ENCODE measurements at places on chromosomes 7 and 10.
A peak's percentile ranks its signal among the peaks of the same experiment; 100 is the strongest.

- DNase-seq: no peak
These were observed 255.9 kb downstream of the USP6NL start for GRCh38 chr10:11355592-11355991.

DNA sequence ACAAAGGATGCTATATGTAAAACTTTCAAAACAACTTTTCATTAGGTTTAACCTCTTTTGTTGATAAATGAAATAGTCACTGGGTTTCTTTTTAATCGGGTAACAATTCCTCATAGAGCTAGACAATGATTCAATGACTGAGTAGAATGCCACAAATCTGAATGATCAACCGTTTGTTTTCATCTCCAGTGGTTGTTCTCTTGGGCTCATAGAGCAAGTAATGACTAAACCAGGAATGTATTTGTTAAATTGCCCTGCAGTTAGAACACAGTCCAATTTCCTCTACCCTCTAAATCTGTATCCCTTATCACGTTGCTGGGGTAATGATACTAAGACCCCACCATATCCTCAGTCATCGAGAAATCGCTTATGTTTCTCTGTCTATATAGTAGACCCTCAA is 40.0 kb downstream of the CNNM1 start:
- peak; percentile 56 for DNase-seq

DNA sequence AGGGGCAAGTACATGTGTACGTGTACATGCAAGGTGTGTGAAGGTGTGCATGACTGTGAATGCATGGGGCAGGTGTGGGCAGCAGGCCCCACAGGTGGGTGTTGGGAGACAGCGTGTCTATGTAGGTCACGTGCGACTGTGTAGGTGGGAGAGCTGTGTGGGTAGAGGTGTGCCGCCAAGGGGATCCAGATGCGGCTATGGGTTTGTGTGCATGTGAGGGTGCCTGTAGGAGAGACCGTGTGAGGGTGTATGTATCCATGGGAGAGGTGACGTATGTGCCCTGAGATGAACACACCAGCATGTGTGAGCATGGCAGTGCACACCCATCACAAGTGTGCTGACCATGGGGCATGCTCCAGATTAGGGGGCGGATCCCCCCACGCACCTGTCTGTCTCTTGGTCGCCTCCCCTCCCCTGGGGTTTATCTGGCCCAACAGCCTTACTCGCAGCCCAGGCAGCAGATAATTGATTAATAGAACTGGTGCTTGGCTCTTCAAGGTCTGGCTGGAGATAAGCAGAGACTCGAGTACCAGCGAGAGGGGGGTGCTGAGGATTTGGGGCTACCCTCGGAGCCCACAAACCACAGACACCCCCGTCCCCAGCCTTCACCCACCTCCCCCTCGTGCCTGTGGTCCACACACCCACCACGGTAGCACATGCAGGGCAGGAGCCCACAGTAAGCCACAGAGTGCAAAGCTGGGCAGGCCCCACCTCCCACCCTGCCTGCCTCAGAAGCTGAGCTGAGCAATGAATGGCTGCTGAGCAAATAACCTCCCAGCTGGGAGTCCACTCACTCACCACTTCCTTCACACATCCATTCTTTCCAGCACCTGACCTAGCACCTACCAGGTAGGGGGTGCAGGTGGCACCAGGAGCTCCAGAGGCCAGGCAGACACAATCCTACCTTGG is 41.4 kb upstream of the ZMIZ1 start:
- no peak for DNase-seq

- no peak for DNase-seq
These were observed 53.1 kb upstream of the ZNRF2 start for GRCh38 chr7:30231271-30231670.

DNA sequence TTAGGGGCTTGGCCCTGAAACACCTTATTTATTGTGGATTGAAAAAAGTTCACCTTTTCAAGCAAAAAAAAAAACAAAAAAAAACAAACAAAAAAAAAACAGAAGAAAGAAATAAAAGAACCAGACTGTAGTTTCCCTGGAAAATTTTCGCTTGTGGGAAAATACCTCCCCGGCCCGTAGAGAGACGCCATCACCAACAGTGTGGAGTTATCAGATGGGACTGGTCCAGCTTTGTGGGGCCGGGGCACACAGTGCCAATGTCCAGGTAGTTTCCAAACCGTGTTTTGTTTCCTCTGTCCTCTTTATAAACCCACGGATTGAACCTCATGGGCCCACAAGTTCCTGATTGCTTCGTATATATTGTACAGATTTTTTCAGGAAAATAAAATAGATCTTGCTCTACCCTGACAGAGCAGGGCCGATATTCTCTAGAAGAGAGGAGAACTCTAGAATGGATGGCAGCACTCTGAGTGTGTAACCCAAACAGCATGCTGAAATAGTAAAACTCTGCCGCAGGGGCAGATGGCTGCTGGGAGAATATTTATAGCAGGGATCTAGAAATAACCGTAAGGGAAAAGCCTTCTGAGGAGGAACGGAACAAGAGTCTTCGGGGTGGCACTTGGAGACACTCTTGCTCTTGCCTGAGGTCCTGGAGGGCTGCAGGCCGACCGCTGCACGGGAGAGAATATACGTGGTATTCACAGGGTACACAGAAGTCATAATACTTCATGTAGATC is 241.0 kb downstream of the FRMD4A start:
- no peak for DNase-seq

- DNase-seq: no peak
These were observed 45.9 kb downstream of the TMEM270 start for GRCh38 chr7:73906874-73907273.

GRCh38 chr7:137867289-137867688 is 20.5 kb upstream of the DGKI start:
- DNase-seq: no peak

GRCh38 chr10:104498347-104499081 is 142.6 kb upstream of the SORCS3 start:
- no peak for DNase-seq

- no peak for DNase-seq
These were observed 107.8 kb downstream of the CDH23 start for GRCh38 chr10:71504570-71504969.

DNA sequence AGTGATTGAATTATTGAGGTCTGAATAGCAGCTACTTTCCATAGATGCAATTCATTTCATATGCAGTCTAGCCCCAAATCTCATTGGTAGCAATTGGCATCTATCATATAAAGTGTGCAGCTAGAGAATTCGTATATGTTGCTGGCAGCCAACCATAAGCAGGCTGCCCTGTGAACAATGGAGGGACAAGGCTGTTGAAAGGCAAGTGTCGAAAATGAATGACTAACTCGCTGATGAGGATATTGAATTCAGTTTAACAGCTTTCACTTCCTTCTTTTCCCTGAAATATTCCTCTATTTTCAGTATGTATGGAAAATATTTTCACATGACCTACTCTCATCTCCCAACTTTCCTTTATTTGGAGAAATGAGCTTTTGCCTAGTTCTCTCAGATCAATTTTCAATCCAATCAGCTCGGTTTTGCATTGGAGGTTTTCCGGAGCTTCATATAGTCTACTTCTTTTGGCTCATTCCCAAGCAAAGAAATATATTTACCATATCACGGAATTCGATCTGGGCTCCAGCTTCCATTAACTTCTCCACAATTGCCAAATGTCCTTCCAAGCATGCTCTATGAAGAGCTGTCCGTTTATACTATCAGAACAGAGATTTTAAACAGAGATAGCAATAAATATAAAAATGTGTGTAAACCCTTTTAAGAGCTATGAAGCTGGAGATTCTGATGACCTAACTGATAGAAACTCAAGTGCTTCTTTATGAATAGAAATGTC is 3.5 kb downstream of the ANKRD1 start:
- peak; percentile 28 for DNase-seq

- DNase-seq: peak; percentile 80
These were observed 1.3 kb downstream of the IMMP2L start for GRCh38 chr7:111560773-111561653.

GRCh38 chr7:68929781-68930261 is 668.5 kb upstream of the AUTS2 start:
- DNase-seq: peak; percentile 26

- DNase-seq: peak; percentile 39
These were observed 95.8 kb downstream of the CFAP58 start for GRCh38 chr10:104449391-104449790.

DNA sequence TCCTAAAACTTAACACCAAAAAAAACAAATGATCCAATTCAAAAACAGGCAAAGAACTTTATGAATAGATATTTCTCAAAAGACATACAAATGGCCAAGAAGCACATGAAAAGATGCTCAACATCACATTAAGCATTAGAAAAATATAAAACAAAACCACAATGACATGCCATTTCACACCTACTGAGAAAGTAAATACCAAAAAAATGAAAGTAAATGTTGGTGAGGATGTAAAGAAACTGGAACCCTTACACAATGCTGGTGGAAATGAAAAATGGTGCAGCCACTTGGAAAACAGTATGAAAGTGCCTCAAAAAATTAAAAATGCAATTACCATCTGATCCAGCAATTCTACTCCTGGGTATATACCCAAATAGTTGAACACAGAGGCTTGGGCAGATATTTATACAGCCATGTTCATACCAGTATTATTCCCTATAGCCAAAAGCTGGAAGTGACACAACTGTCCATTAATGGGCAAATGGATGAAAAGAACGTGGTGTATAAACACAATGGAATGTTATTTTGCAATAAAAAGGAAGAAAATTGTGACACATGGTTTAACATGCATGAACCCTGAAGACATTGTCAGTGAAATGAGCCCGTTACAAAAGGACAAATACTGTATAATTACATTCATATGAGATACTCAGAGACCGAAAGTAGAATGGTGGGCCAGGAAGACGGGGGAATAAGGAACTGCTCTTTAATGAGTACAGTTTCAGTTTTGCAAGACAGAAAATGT is 89.0 kb downstream of the JMJD1C start:
- DNase-seq: no peak

DNA sequence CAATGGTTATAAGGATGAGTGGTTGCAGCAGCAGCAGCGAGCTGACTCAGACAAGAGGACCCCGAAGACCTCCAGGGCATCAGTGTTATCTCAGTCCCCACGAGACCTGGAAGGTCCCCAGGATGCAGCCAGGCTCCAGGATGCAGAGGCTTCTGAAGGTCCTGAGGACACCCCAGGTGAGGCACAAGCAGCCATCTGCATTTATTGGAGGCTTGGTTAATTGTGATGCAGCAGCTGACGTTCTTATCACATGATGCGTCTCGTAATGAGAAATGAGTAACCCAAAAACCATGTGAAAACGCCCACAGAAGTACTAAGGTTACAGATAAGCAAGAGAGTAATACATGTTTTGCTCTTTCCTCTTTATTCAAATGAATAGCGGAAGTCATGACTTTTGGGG is 17.4 kb downstream of the C7orf57 start:
- DNase-seq: peak; percentile 75

DNA sequence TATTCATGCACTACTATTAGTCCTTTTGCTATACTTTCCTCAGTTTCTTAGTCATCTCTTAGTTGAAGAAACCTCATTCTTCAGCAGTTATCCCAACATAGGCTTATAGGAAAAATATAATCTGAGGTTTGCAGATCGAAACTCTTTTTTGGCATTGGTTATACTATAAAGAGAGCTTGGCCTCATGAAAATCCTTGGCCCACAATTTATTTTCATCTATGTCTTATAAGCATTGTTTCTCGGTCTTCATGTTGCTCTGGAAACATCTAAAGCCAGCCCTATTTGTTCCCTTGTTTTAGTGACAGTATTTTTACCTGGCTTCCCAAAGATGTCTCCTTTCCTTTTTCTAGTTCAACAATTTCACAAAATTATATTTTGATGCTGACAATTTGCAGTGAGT is 345.1 kb upstream of the PRKCQ start:
- DNase-seq: no peak

DNA sequence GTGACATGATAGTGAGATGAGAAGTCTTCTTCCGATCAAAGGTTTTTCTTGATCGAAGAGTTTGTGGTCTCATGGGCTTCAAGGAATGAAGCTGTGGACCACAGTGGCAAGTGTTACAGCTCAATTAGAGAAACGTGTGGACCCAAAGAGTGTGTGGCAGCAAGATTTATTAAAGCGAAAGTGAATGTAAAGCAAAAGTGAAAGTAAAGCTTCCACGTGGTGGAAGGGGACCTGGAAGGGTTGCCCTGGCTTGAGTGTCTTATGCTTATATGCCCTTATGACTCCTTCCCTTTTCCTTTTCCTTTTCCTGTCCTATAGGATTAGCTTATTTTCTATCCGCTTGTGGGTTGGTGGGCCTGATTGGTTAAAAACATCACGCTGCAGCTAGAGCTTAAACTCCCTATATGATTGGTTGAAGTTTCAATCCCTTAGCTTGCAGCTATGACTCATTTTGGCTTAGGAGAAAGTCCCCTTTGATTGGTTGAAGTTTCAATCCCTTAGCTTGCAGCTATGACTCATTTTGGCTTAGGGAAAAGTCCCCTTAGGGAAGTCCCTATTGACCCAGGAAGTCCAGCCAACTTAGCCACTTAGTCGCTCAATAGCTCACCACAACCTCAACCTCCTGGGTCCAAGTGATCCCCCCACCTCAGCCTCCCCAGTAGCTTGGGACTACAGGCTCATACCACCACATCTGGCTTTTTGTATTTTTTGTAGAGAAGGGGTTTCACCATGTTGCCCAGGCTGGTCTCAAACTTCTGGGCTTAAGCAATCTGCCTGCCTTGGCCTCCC is 34.7 kb downstream of the MRPS24 start:
- DNase-seq: no peak

DNA sequence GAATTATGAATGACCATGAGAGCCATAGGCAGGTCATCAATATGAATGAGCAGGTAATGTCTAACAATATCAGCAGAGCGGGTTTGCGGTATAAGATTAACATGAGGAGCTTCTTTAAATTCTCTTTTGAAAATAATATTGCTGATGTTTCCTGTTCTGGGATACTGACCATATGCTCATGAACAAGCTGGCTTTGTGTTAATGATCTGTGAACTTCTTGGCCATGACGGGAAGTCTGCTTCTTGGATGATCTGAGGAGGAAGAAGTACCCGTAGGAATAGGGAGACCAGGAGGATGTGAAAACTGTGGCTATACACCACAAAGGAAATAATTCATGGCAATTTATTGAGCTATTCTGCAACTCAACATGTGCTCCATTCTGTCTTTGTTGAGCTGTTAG is 38.6 kb downstream of the ITGA8 start:
- no peak for DNase-seq

DNA sequence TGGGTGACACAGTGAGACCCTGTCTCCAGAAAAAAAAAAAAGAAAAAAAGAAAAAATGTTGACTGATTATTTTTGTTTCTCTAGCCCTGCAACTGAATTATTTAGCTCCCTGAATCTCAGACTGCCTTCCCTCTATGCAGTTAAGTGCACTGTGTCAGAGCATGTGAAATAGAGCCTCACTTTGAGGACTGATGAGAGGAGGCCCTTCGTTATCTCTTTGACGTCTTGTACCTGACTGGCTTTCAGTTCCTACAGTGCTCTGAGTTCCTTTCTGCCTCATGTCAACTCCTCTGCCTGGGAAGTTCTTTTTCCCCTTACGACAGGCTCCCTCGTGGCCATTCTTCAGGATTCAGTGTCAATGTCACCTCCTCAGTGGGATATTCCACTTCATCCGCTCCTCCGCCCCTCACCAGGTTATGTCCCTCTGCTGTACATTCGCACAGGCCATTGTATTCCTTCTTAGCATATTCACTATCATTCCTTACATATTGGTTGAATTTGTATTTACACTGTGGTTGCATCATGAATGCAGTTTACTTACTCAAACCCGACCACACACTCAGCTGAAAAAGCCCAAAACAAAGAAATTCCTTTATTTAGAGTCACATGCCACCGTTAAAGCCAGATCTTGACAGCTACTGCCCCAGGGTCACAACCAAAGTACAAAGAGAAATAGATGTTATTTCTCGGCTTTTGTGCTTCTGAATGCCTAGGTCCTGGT is 18.1 kb upstream of the CAMK2G start:
- DNase-seq: peak; percentile 86
